ENCODE measurements at places on chromosomes 12 and 14.

DNA sequence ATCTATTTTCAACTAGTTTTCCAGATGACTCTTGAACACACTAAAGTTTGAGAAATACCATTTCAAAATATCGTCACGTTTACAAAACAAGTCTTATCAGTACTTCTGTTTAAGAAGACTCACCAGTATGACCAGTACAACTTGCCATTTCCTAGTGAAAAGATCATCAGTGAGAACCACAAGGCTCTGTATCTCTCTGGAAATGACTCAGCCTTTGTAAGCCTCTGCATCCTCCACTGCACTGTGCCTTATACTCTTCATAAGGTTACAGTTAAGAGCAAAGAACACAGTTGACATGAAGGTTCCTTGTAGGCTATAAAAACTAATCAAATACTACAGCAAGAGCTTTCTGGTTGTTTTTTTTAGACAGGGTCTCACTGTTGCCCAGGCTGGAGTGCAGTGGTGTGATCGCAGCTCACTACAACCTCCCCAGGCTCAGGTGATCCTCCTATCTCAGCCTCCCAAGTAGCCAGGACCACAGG is 5.7 kb upstream of the VTI1B start:
- no peak for DNase-seq

GRCh38 chr14:72701237-72701565 is 192.7 kb downstream of the DPF3 start:
- no peak for DNase-seq

- DNase-seq: no peak
Observed at GRCh38 chr14:69323266-69323998, 63.5 kb downstream of the GALNT16 start.

DNA sequence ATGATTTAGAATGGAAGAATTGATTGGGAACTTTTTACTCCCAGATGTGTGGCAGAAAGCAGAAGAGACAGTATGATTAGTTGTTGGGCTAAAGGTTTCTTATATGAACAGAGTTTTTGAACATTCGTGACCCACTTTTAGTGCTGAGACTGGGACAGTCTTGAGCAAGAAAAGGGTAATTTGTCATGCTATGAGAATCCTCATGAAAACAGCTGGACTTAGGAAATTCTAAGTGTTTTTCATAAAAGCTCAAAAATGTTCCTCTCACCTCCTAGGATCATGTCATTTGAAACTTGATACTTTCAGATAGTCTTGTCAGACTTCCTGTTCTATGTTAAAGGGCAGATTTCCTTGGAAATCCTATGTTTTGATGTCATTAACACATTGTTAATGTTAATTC is 86.1 kb downstream of the MGAT4C start:
- no peak for DNase-seq

DNA sequence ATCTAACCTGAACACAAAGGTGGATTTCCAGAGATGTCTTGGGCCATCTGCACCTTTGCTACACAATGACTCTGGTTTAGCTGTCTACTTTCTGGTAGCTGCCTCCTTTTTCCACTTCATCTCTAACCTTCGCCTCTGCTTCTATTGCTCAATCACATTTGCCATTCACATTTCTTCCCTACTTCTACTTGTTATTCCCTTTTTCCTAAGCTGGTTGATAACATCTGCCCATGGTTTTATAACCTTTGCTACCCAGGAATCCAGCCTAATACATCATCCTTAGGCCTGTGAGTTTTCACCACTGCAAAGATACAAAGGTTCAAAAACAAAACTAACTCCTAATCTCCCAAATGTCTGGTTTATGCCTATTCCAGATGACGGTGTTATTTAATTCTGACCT is 13.2 kb downstream of the SPPL3 start:
- no peak for DNase-seq

DNA sequence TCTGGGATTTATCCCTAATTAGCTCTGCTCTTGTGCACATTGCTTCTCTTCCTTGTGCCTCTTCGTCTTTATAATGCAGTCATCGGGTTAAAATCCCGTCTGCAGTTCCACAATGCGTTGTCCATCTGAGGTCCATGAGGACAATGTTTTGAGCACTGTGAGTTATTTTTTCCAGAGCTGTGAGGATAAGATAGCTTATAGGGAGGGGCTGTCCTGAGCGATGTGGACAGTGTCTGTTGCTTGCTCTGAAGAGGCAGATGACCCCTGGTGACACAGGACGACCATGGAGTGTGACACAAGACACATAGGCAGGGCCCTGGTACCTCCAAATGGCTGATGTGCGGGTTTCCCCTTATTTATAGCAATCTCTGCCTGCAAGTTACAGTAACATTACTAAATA is 132.5 kb downstream of the SMOC1 start:
- DNase-seq: no peak

Data from activated T-cell treated with anti-CD3 and anti-CD28 coated beads for 4 hours (primary cell).